Stimulated activated CD4-positive, alpha-beta T cell treated with anti-CD3 and anti-CD28 coated beads, Interleukin-1b, Interleukin-23, amount 100 ng/mL, for 24 hours (primary cell): ENCODE measurements at places on chromosomes 11 and 22.

- DNase-seq: no peak
Observed at GRCh38 chr11:125036933-125037332, 26.2 kb upstream of the SLC37A2 start.

- no peak for DNase-seq
Observed at GRCh38 chr11:108037636-108038035, 28.9 kb downstream of the CUL5 start.

DNA sequence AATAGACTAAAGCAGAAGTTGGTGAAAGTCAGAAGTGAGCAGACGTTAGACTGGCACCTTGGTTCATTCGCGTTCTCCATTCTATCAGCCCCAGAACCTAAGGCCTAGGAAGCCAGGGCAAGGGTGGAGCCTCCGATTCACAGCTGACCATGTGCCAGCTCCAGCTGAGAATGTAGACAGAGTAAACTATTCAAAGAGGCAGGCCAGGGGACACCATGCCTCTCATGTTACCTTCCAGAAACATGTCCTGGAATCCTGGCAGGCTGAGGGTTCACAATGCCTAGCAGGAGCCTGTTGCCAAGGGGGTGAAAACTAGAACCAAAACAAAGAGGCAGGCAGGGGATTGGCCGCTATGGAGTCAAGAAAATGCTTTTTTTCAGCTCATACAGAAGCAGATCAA lies 224.4 kb upstream of the POU2AF2 start:
- no peak for DNase-seq

GRCh38 chr11:105490333-105490732 lies 119.5 kb upstream of the GRIA4 start:
- DNase-seq: no peak

GRCh38 chr11:68583041-68583446 lies 101.3 kb upstream of the GAL start:
- DNase-seq: no peak

GRCh38 chr11:45386972-45387371 lies 100.8 kb upstream of the SYT13 start:
- DNase-seq: no peak

DNA sequence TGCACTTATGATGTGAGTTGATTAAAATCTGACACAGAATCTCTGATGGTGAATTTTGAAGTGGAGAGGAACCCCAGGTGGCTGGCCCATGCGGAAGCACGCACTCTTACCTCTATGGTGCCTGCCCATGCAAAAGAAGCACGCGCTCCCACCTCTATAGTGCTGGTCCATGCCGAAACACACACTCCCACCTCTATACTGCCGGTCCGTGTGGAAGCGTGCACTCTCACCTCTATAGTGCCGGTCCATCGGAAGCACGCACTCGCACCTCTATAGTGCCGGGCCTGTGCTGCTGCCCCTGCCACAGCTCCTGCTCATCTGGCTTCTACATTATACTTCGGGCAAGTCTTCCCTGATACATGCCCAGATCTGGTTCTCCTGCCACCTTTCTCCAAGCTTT lies 36.8 kb upstream of the SLC25A1 start:
- DNase-seq: no peak
